Gastrocnemius medialis (tissue), 4 donors: ENCODE measurements at places on chromosomes 2 and 18. TPM values are rescaled to one million over a fixed set of nuclear protein-coding genes. Genes with fewer than 3 reads are reported as not detected.

DNA sequence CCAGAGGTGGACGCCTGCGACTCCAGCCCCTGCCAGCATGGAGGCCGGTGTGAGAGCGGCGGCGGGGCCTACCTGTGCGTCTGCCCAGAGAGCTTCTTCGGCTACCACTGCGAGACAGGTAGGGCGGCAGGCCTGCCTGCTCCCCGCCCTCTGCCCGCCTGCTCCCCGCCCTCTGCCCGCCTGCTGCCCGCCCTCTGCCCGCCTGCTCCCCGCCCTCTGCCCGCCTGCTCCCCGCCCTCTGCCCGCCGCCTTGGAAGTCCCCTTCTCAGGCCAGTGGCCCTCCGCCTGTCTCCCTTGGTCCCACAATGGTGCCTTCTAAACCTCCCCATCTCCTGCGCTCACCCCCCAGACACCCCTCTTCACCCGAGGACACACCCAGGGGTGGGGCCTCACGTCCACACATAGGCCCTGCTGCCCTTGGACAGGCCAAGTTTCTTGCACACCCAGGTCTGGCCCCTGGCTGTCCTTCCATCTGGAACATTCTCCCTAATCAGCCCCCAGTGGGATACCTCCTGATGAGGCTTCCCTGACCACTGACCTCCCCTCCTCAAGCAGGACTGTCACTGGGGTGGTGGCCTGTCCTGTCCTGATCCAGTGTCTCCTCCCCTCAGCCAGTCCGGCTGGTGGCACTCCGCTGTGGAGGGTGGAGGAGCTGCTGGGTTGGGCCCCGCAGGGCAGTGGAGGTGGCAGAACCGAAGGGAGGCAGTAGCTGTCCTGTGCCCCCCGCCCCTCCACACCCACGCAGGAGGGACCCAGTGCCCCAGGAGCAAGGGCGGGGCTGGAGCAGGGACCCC lies 37.9 kb downstream of the MTERF4 start:
- no peak overlapping the region for H3K4me3 ChIP-seq
- no peaks in the 10 kb centered on the region for H3K4me1 ChIP-seq
- no peaks in the 10 kb centered on the region for H3K27me3 ChIP-seq
- no peak overlapping the region for H3K27ac ChIP-seq

- H3K4me1 ChIP-seq, result peaks cover 15% of the 10 kb centered on the region
- H3K36me3 ChIP-seq, result no peaks in the 10 kb centered on the region
- no peak overlapping the region for H3K4me3 ChIP-seq
Observed at GRCh38 chr2:96783388-96783787, 22.7 kb downstream of the CNNM4 start.

DNA sequence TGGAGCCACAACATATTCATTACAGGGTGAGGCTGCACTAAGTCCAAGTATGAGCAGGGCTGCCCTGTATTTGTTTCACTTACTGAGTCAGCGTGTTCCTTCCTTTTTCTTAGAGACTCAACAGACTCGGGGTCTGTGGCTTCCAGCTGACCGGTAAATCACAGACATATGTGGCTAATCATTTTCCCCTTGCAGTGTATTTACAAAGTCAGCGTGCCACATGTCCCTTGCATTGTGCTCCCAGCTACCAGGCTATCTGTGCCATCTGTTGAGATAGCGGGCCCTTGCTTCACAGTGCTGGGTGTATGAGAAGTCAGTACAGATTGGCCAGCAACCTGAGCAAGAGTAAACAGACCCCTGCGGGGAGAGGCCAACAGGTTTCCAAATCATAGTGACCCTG lies 254.3 kb downstream of the LRRTM1 start:
- no peak for DNase-seq
- no peak overlapping the region for H3K27ac ChIP-seq
- no peaks in the 10 kb centered on the region for H3K4me1 ChIP-seq

DNA sequence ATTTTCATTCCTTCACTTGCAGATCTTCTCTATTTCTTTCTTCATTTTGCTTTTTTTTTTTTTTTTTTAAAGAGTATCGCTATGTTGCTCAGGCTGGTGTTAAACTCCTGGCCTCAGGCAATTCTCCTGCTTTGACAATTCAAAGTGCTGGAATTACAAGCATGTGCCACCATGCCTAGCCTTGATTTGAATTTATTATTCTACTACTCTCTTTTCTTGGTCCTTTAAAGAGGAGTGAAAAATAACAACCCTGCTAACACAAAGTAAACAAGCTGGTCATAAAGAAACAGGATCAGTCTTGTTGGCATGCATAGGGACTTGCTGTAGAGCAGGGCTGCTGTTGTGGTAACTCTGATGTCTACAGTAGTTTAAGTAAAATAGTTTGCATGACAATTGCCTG lies 1615.3 kb upstream of the ZEB2 start:
- no peaks in the 10 kb centered on the region for H3K27me3 ChIP-seq
- H3K4me1 ChIP-seq, result no peaks in the 10 kb centered on the region
- H3K4me3 ChIP-seq, result no peak overlapping the region

GRCh38 chr2:98606431-98606830 lies 1.9 kb downstream of the COA5 start:
- H3K27me3 ChIP-seq, result no peaks in the 10 kb centered on the region
- peaks cover 53% of the 10 kb centered on the region for H3K4me1 ChIP-seq
- DNase-seq, result no peak
- H3K27ac ChIP-seq, result no peak overlapping the region
- peak overlapping the region; percentile 90 for H3K4me3 ChIP-seq
- no peaks in the 10 kb centered on the region for H3K36me3 ChIP-seq

DNA sequence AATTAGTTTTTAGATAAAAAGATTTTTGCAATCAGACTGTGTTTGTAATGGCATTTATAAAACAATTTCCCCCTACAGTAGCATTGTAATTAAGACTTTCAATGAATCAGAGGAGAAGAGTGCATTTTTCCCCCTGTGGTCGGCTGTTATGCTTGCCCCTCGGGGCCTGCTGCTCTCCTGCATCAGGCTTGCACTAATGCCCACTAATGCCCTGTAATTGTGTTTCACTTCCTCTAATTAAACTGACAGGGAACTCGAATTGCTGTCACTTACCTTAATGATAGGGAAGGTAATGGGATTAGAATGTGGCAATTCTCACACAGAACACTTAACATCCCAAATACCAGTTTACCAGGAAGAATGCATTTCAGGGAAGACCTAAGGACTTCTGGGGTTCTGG lies 61.2 kb upstream of the LRRTM1 start:
- H3K27ac ChIP-seq, result no peak overlapping the region
- no peak overlapping the region for H3K4me3 ChIP-seq
- no peaks in the 10 kb centered on the region for H3K27me3 ChIP-seq

- peaks cover 27% of the 10 kb centered on the region for H3K4me1 ChIP-seq
- no peaks in the 10 kb centered on the region for H3K36me3 ChIP-seq
- no peaks in the 10 kb centered on the region for H3K27me3 ChIP-seq
- no peak overlapping the region for H3K27ac ChIP-seq
- no peak overlapping the region for H3K4me3 ChIP-seq
- DNase-seq, result no peak
Observed at GRCh38 chr2:18096836-18097405, 218.5 kb downstream of the KCNS3 start.

DNA sequence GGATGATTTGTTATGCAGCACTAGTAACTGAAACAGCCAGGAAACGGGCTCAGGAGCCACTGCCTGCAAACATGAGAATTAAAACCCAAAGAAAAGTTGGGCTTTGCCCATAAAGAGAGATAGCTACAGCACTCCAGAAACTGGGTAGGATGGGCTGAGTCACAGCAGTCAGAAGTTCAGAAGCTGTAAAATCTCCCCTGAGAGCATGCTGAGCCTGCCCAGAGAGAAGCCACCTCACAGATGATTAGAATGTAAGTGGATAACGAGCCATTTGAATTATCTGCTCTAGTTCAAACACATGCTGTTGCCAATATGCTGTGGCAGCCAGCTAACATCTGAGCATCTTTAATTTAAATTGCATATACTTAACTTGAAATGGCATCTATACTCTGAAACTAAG lies 388.1 kb upstream of the ACVR2A start:
- no peak for DNase-seq
- no peaks in the 10 kb centered on the region for H3K27me3 ChIP-seq
- no peaks in the 10 kb centered on the region for H3K36me3 ChIP-seq
- H3K4me3 ChIP-seq, result no peak overlapping the region
- H3K4me1 ChIP-seq, result no peaks in the 10 kb centered on the region
- no peak overlapping the region for H3K27ac ChIP-seq

GRCh38 chr2:39875182-39875913 lies 96.3 kb upstream of the THUMPD2 start:
- H3K4me3 ChIP-seq, result no peak overlapping the region
- peaks cover 6% of the 10 kb centered on the region for H3K27me3 ChIP-seq
- H3K27ac ChIP-seq, result no peak overlapping the region

- H3K36me3 ChIP-seq, result no peaks in the 10 kb centered on the region
- H3K27me3 ChIP-seq, result no peaks in the 10 kb centered on the region
- no peak for DNase-seq
- no peak overlapping the region for H3K4me3 ChIP-seq
- no peak overlapping the region for H3K27ac ChIP-seq
Observed at GRCh38 chr2:206392118-206392517, 51.2 kb upstream of the ADAM23 start.

- no peak overlapping the region for H3K4me3 ChIP-seq
- peaks cover 18% of the 10 kb centered on the region for H3K36me3 ChIP-seq
- no peak for DNase-seq
- H3K4me1 ChIP-seq, result peaks cover 12% of the 10 kb centered on the region
Observed at GRCh38 chr2:3483227-3483985, 35.9 kb downstream of the ADI1 start.

Gene SCN1A
- total RNA-seq, result not detected

- no peaks in the 10 kb centered on the region for H3K27me3 ChIP-seq
- no peak for DNase-seq
- H3K4me1 ChIP-seq, result peaks cover 7% of the 10 kb centered on the region
- H3K27ac ChIP-seq, result no peak overlapping the region
- no peaks in the 10 kb centered on the region for H3K36me3 ChIP-seq
Observed at GRCh38 chr2:209682646-209683045, 89.0 kb upstream of the UNC80 start.

- H3K27ac ChIP-seq, result no peak overlapping the region
- H3K36me3 ChIP-seq, result no peaks in the 10 kb centered on the region
- no peak overlapping the region for H3K4me3 ChIP-seq
- DNase-seq, result no peak
- H3K27me3 ChIP-seq, result no peaks in the 10 kb centered on the region
- no peaks in the 10 kb centered on the region for H3K4me1 ChIP-seq
Observed at GRCh38 chr18:9673296-9674251, 34.5 kb upstream of the RAB31 start.

DNA sequence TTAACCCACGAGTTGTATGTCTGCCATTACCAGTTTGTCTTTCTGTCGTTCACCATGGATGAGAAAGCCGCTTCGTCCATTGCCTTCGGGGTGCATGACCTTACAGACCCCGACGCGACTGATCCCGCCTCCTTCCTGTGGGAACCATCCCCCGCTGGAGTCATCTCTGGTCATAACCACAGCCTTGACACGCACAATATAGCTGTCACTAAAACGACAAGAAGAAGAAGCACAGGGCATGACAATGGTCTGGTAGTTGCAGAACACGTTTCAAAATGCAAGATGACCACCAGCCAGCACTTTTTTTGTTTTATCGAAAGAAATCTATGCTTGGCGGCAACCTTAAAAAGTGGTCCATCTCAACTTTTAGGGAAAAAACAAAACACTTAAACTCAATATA lies 87.7 kb downstream of the SPRED2 start:
- H3K27ac ChIP-seq, result no peak overlapping the region
- H3K4me3 ChIP-seq, result no peak overlapping the region
- no peaks in the 10 kb centered on the region for H3K36me3 ChIP-seq
- H3K27me3 ChIP-seq, result no peaks in the 10 kb centered on the region
- no peak for DNase-seq

- H3K4me3 ChIP-seq, result no peak overlapping the region
- H3K4me1 ChIP-seq, result peaks cover 11% of the 10 kb centered on the region
- H3K27ac ChIP-seq, result peak overlapping the region; percentile 47
Observed at GRCh38 chr2:28209261-28209691, 183.4 kb upstream of the FOSL2 start.

GRCh38 chr18:44838971-44839666 lies 158.4 kb downstream of the SETBP1 start:
- no peaks in the 10 kb centered on the region for H3K36me3 ChIP-seq
- peak; percentile 73 for DNase-seq
- peak overlapping the region; percentile 50 for H3K27ac ChIP-seq
- no peak overlapping the region for H3K4me3 ChIP-seq
- H3K27me3 ChIP-seq, result no peaks in the 10 kb centered on the region

GRCh38 chr18:48751727-48752468 lies 198.9 kb downstream of the SMAD7 start:
- H3K27me3 ChIP-seq, result no peaks in the 10 kb centered on the region
- no peak overlapping the region for H3K27ac ChIP-seq
- peaks cover 22% of the 10 kb centered on the region for H3K4me1 ChIP-seq
- H3K36me3 ChIP-seq, result no peaks in the 10 kb centered on the region
- no peak for DNase-seq

Gene CFAP221
- total RNA-seq, result not detected

Gene PSMA8
- total RNA-seq, result not detected

Gene ORMDL1
- total RNA-seq, result 38.9 TPM

Gene SMAD7
- total RNA-seq, result 10.5 TPM

Gene OSR1
- total RNA-seq, result 2.8 TPM

Gene LIPT1
- 4.2 TPM for total RNA-seq

- H3K4me1 ChIP-seq, result no peaks in the 10 kb centered on the region
- DNase-seq, result no peak
- H3K27ac ChIP-seq, result no peak overlapping the region
- no peaks in the 10 kb centered on the region for H3K27me3 ChIP-seq
Observed at GRCh38 chr18:40553029-40553428, 1402.0 kb upstream of the PIK3C3 start.
